ENCODE measurements at places on chromosomes 4 and X. TPM values are rescaled to one million over a fixed set of nuclear protein-coding genes. Genes with fewer than 3 reads are reported as not detected.

GRCh38 chrX:120677004-120677652 lies 47.3 kb upstream of the C1GALT1C1 start:
- DNase-seq: no peak

- DNase-seq: no peak
Observed at GRCh38 chrX:38704146-38704882, 96.9 kb upstream of the MID1IP1 start.

DNA sequence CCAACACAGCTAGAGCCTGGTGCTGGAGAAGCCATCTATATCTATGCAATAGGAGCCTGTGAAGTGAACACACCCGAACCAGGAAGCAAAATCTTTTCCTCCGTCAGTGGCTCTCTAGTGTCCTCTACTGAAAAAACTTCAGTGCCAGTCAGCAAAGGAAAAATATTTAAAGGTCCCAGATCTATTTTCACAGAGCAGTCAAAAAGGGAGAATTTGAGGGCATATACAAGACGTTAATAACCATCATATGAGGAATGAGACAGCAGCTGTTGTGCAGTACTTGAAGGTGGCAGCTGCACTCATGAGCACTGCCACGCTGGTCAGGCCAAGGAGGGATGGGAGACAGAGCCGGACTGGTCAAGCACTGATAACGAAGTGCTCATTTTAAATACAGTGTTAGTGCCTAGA lies 14.4 kb downstream of the MCUB start:
- no peak for DNase-seq

DNA sequence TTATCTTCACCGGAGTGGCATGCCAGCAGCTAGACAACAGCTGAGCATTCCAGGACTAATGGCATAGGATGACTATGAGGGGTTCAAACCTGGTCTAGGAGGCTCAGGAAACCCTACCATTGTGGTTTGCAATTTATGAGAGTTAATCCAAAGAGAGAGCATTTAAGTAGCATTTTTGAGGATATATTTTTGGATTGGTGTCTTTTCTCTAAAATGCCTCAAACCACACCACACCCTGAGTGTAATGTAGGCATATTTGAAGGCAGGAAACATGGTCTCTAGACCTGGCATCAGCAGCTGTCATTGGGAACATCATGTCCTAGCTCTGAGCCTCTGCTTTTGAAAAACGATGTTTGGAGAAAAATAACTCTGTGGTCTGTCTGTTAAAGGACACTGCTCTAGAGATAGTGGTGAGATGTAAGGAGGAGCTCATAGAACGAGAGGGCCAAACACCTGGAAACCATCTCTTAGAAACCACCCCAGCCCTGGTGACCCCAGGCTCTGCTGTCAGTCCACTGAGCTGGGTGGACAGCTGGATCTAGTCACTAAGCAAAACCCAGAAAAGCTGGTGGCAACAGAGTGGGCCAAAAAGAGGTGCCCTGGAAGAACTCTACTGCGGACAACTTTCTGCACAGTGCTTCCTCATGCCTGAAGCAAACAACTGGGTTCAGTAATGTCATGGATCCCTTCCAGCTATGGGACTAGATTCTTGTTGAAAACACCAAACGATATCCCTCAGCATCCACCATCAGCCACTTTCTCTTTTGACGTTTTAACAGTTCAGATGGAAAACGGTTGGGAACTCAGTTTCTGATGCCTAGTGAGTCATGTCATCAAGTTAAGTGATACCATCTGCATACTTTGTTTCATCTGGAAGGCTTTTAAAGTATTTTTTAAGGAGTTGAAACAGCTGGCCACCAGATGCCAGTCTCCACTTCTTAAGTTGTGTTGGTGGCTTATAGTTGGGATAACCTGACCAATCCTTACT lies 100.2 kb upstream of the C1QTNF7 start:
- DNase-seq: no peak

DNA sequence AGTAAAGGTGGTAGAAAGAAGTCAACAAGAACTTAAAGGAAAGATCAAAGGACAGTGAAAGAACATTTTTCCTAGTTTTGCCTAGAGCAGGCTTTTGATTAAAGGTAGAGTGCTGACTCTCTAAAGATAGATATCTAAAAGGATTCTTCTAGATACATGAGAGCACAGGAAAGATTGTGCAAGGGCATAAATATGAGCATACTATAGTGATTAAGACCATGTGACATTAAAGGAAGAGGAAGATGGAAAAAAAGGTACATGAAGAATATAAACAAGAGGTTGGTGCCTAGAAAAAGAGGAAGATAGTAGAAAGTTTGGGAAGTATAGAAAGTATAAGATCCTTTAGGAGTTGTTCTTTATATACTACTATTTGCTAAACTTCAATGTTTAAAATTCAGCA lies 26.1 kb upstream of the TET2 start:
- no peak for DNase-seq

GRCh38 chr4:13322681-13323101 lies 161.4 kb downstream of the RAB28 start:
- no peak for DNase-seq

DNA sequence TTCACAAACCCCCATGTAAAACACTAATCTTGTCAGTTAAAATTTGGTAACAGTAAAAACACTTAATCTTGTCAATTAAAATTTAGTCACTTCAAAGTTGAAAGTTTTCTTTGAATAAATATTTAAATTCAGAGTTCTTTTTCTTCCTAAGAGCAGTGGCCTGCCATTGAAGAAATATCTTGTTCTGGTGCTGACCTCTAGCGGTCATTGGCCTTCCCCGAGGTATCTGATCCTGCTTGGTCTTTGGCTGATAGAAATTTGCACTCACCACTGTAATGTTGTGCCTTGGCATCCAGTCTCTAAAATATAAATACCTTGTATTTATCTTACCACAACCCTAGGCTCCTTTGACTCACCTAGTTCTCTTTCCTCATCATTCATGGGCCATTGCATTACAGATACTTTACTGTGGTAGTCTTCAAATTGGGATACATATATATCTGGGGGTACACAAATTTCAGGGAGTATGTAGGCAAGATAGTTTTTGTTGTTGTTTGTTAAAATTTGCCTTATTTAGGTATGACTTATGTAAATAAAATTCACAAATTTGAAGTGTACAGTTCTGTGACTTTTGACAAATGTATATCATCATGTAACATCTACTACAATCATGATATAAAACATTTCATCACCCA lies 6.7 kb upstream of the ART3 start:
- DNase-seq: peak; percentile 74

DNA sequence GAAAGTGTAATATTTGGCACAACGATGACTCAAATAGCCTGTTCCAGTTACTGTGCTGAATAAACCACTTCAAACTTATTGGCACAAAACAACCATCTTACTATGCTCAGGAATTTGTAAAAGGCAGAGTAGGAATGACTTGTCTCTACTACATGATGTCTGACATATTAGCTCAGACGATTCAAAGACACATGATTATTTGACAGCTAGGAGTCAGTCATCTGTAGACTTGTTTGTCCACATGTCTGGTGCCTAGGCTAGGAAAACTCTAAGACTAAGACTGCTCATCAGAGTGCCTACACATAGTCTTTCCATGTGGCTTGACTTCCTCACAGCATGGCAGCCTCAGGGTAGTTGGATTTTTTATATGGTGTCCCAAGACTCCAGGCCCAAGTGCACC lies 154.5 kb downstream of the FANCB start:
- DNase-seq: no peak

The ERAS gene
- total RNA-seq: 9.6 TPM

The PAGE2 gene
- total RNA-seq: not detected

The SPATA4 gene
- not detected for total RNA-seq

The RHOXF1 gene
- total RNA-seq: not detected
